A549 treated with RU486 at 1 μM for 4 hours (cell line): ENCODE measurements at places on chromosomes 1 and 21. TPM values are rescaled to one million over a fixed set of nuclear protein-coding genes. Genes with fewer than 3 reads are reported as not detected.

Gene F13B
- total RNA-seq, result 0.06 to 0.09 TPM (median 0.08 TPM) in 3 of 5 replicates, not detected in the others

Gene RGS8
- not detected in 5 replicates for total RNA-seq

Gene CIART
- 0.22 to 0.69 TPM (median 0.43 TPM) in 5 replicates for total RNA-seq

Gene PADI1
- 1.4 to 2.7 TPM (median 1.7 TPM) in 5 replicates for total RNA-seq

Gene CBS
- total RNA-seq, result 10.3 to 13.0 TPM (median 11.4 TPM) in 5 replicates

Gene OR2T2
- not detected in 5 replicates for total RNA-seq

Gene LCE2A
- total RNA-seq, result not detected in 5 replicates

Gene ANKRD35
- not detected in 5 replicates for total RNA-seq

Gene ATAD3C
- not detected in 5 replicates for total RNA-seq

Gene KIF21B
- 1.6 to 3.5 TPM (median 2.6 TPM) in 5 replicates for total RNA-seq

Gene OR6K3
- not detected in 5 replicates for total RNA-seq

Gene KRTAP8-1
- total RNA-seq, result not detected in 5 replicates

Gene IL24
- total RNA-seq, result 0.17 to 0.35 TPM (median 0.30 TPM) in 5 replicates

Gene SMPDL3B
- 1.2 to 1.5 TPM (median 1.3 TPM) in 5 replicates for total RNA-seq

Gene KLHDC9
- 1.2 to 2.4 TPM (median 1.6 TPM) in 5 replicates for total RNA-seq

Gene MROH9
- total RNA-seq, result not detected in 5 replicates

Gene DNAJC11
- 32.0 to 40.4 TPM (median 34.6 TPM) in 5 replicates for total RNA-seq

Gene KMO
- 0.90 to 1.7 TPM (median 1.2 TPM) in 5 replicates for total RNA-seq

Gene AMY2A
- not detected in 5 replicates for total RNA-seq

Gene UBASH3A
- 0.08 to 0.33 TPM (median 0.09 TPM) in 5 replicates for total RNA-seq

Gene PRAMEF5
- not detected in 5 replicates for total RNA-seq

Gene ROR1
- 8.0 to 12.9 TPM (median 10.7 TPM) in 5 replicates for total RNA-seq

Gene BATF3
- 18.4 to 34.7 TPM (median 32.8 TPM) in 5 replicates for total RNA-seq

Gene KPRP
- not detected in 5 replicates for total RNA-seq

Gene ETV3L
- not detected in 5 replicates for total RNA-seq

Gene LEFTY2
- not detected in 5 replicates for total RNA-seq

Gene SDHC
- 233 to 270 TPM (median 243 TPM) in 5 replicates for total RNA-seq

Gene GPR37L1
- 0.14 to 0.19 TPM (median 0.16 TPM) in 5 replicates for total RNA-seq

Gene ATP1A4
- not detected in 5 replicates for total RNA-seq

Gene PTAFR
- total RNA-seq, result 0.23 to 0.26 TPM (median 0.23 TPM) in 5 replicates

Gene MCOLN3
- total RNA-seq, result 1.7 to 3.8 TPM (median 3.6 TPM) in 5 replicates

Gene SEMA4A
- total RNA-seq, result 0.17 to 0.53 TPM (median 0.44 TPM) in 5 replicates

Gene MTARC2
- 10.3 to 13.0 TPM (median 10.8 TPM) in 5 replicates for total RNA-seq

Gene NCF2
- 2.3 to 3.4 TPM (median 2.8 TPM) in 5 replicates for total RNA-seq
